Nasal cavity respiratory epithelium epithelial cell of viscerocranial mucosa (primary cell): ENCODE measurements at places on chromosomes 3 and 15. TPM values are rescaled to one million over a fixed set of nuclear protein-coding genes. Genes with fewer than 3 reads are reported as not detected.

The SCG3 gene
- not detected in 2 replicates for total RNA-seq

The MGLL gene
- total RNA-seq: 35.9 and 62.9 TPM in 2 replicates

The ARL6IP5 gene
- 41.0 and 97.0 TPM in 2 replicates for total RNA-seq

The CA12 gene
- total RNA-seq: 38.3 and 211 TPM in 2 replicates

The FAM107A gene
- not detected in 2 replicates for total RNA-seq

The GOLGA6A gene
- total RNA-seq: under 0.01 and 0.07 TPM in 2 replicates

The PML gene
- 8.5 and 80.2 TPM in 2 replicates for total RNA-seq

The GUCA1C gene
- not detected in 2 replicates for total RNA-seq

The PAK6 gene
- total RNA-seq: 10.6 and 20.3 TPM in 2 replicates

The CHCHD4 gene
- 29.5 and 34.5 TPM in 2 replicates for total RNA-seq

The THRB gene
- 7.5 and 14.2 TPM in 2 replicates for total RNA-seq

The LPCAT4 gene
- total RNA-seq: 4.8 and 9.9 TPM in 2 replicates

The DPPA2 gene
- total RNA-seq: not detected in 2 replicates

The NPAP1 gene
- total RNA-seq: under 0.01 TPM in 1 of 2 replicates, not detected in the other

The DTX3L gene
- 8.2 and 36.9 TPM in 2 replicates for total RNA-seq

The KCNMB3 gene
- 0.34 and 1.1 TPM in 2 replicates for total RNA-seq

The POPDC2 gene
- 0.28 and 0.34 TPM in 2 replicates for total RNA-seq

The HOMER2 gene
- total RNA-seq: 39.0 and 99.1 TPM in 2 replicates

The PRICKLE2 gene
- 2.4 and 29.0 TPM in 2 replicates for total RNA-seq

The SPATA12 gene
- not detected in 2 replicates for total RNA-seq

The ABI3BP gene
- total RNA-seq: 0.68 and 3.1 TPM in 2 replicates

The CELF6 gene
- 0.21 TPM in 1 of 2 replicates, not detected in the other for total RNA-seq

The ATP13A5 gene
- 0.07 TPM in 1 of 2 replicates, not detected in the other for total RNA-seq

The LINGO1 gene
- under 0.01 TPM in 1 of 2 replicates, not detected in the other for total RNA-seq

The GOLGA8Q gene
- 0.34 and 1.6 TPM in 2 replicates for total RNA-seq

The XIRP1 gene
- total RNA-seq: not detected in 2 replicates

The B3GALNT1 gene
- 5.1 and 5.8 TPM in 2 replicates for total RNA-seq

The EFCAB12 gene
- total RNA-seq: under 0.01 TPM in 2 replicates

The SLC28A2 gene
- total RNA-seq: not detected in 2 replicates

The CACNA2D2 gene
- under 0.01 TPM in 1 of 2 replicates, not detected in the other for total RNA-seq

The CDHR4 gene
- total RNA-seq: not detected in 2 replicates

The CLRN1 gene
- not detected in 2 replicates for total RNA-seq

The NEIL1 gene
- 3.1 and 10.7 TPM in 2 replicates for total RNA-seq

The FLNB gene
- 557 and 1,029 TPM in 2 replicates for total RNA-seq

The TRAIP gene
- 0.68 and 1.1 TPM in 2 replicates for total RNA-seq

The CCRL2 gene
- total RNA-seq: 0.07 TPM in 1 of 2 replicates, not detected in the other

The CIDEC gene
- total RNA-seq: not detected in 2 replicates

The CPN2 gene
- total RNA-seq: not detected in 2 replicates

The PXK gene
- 21.9 and 37.6 TPM in 2 replicates for total RNA-seq

The NRROS gene
- total RNA-seq: 0.07 TPM in 1 of 2 replicates, not detected in the other

The SCAANT1 gene
- total RNA-seq: not detected in 2 replicates

The TIMMDC1 gene
- total RNA-seq: 61.6 and 75.2 TPM in 2 replicates
